Kidney (tissue), 22 donors: ENCODE measurements at places on chromosomes 2 and 18.

DNA sequence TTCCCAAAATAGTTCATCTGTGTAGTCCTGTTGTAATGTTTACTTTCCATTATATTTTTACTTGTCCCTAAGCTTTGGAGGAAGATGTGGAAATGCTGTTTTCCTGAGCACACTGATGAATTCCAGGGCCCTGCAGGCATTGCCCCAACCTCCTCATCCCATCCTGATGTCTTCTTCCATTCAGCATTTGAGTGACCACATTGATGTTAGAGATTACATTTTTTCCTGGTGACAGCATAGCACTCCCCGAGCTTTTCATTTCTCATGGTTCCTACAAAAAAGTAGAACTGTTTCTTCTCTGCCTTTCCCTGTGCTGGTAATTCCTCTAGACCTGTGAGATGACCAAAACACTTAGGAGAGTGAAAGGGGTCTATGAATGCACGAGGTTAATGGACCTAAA lies 4.8 kb downstream of the IL36A start:
- no peaks in the 10 kb centered on the region for H3K27me3 ChIP-seq
- no peak overlapping the region for H3K4me3 ChIP-seq
- no peaks in the 10 kb centered on the region for H3K36me3 ChIP-seq
- DNase-seq = no peak

- DNase-seq = no peak
- no peaks in the 10 kb centered on the region for H3K4me1 ChIP-seq
- no peak overlapping the region for H3K4me3 ChIP-seq
Measured at GRCh38 chr2:137764646-137765045, 199.6 kb upstream of the HNMT start.

DNA sequence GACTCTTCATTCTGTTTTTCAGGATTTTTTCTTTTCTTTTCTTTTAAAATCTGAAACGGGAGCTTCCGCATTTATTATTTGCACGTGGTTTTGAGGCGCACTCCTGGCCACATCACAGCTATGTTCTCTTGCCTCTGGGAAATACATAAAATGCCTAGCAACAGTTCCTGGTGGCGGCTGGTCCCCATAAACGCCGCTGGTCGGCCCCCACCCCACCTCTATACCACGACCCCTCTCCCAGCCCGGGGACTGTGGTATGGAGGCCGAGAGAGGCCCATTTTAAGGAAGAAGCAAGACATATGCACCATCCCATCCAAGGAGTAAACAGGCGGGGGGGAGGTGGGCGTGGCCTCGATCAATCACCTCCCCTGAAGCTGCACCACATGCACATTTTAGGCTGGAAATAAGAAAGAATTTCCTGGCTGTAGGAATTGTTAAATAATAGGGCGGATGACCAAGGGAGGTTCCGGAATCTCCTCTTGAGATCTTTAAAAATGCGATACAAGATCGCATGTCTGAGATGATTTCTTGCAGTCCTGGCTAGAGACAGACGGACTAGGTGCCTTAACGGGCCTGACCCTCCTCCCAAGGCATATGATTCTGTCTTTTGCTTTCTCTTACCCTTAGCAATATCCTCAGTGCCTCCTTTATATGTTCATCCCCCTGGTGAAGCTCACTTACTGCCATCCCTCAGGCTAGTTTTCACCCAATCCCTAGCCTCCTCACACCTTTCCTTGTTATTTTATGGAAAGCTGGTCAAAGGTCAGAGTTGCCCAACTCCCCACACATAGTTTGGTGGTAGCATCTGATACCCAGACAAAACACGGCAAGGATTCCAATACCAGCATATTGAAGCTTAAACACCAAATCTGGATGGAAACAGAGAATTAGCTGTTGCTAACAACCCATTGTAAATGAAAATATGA lies 82.4 kb downstream of the BCL2 start:
- peaks cover 20% of the 10 kb centered on the region for H3K4me1 ChIP-seq
- DNase-seq = peak; percentile 59
- H3K27me3 ChIP-seq = no peaks in the 10 kb centered on the region
- peak overlapping the region; percentile 41 for H3K4me3 ChIP-seq
- H3K36me3 ChIP-seq = no peaks in the 10 kb centered on the region
- peak overlapping the region; percentile 84 for H3K27ac ChIP-seq

DNA sequence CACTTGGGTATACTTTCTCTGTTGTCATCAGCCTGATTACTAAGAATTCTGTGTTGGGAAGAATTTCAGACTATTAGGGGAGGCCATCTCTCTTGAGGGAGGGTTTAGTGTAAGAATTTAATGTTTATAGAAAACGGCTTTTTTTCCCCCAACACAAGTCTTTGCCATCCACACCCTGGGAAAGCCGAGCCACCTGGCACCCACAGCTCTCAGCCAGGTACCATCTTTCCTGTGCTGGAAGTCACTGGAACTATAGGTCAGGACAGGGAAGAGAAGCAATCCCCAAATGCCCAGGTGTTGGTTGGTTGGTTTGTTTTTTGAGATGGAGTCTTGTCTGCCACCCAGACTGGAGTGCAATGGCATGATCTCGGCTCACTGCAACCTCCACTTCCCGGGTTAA lies 155.1 kb downstream of the SMAD7 start:
- no peak for DNase-seq
- H3K27ac ChIP-seq = no peak overlapping the region
- no peak overlapping the region for H3K4me3 ChIP-seq
- no peaks in the 10 kb centered on the region for H3K27me3 ChIP-seq
- H3K4me1 ChIP-seq = no peaks in the 10 kb centered on the region

- no peaks in the 10 kb centered on the region for H3K36me3 ChIP-seq
- H3K27ac ChIP-seq = no peak overlapping the region
- DNase-seq = no peak
- no peak overlapping the region for H3K4me3 ChIP-seq
Measured at GRCh38 chr2:47267711-47268086, 112.6 kb upstream of the STPG4 start.

DNA sequence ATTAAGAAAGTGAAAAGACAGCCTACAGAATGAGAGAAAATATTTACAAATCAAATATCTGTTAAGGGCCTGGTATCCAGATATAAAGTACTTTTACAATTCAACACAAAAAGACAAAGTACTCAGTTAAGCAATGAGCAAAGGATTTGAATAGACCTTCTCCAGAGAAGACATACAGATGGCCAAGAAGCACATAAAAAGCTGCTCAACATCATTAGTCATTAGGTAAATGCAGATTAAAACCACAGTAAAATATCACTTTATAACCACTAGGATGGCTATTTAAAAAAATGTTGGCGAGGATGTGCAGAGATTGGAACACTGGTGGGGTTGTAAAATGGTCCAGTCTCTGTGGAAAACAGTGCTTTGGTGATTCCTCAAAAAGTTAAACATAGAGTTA lies 38.9 kb downstream of the RAB31 start:
- no peak for DNase-seq
- H3K4me1 ChIP-seq = peaks cover 2% of the 10 kb centered on the region
- H3K36me3 ChIP-seq = no peaks in the 10 kb centered on the region

GRCh38 chr2:42775186-42775585 lies 11.3 kb upstream of the OXER1 start:
- no peaks in the 10 kb centered on the region for H3K4me1 ChIP-seq
- H3K4me3 ChIP-seq = no peak overlapping the region
- DNase-seq = no peak
- H3K36me3 ChIP-seq = no peaks in the 10 kb centered on the region
- H3K27ac ChIP-seq = no peak overlapping the region
